ENCODE measurements at places on chromosomes 12 and 14. TPM values are rescaled to one million over a fixed set of nuclear protein-coding genes. Genes with fewer than 3 reads are reported as not detected.

- no peak overlapping the region for H3K4me3 ChIP-seq
- no peak overlapping the region for H3K27ac ChIP-seq
- no peak for DNase-seq
- H3K27me3 ChIP-seq: no peaks in the 10 kb centered on the region
- no peaks in the 10 kb centered on the region for H3K36me3 ChIP-seq
- H3K4me1 ChIP-seq: no peaks in the 10 kb centered on the region
These were observed 368.1 kb upstream of the FOXG1 start for GRCh38 chr14:28398506-28398905.

The KLRG1 gene
- 5.5 TPM for total RNA-seq

The GDF3 gene
- total RNA-seq: not detected

GRCh38 chr14:51419685-51420084 is 179.6 kb downstream of the TMX1 start:
- peaks cover 7% of the 10 kb centered on the region for H3K4me1 ChIP-seq
- peak; percentile 3 for DNase-seq
- H3K4me3 ChIP-seq: peak overlapping the region; percentile 19
- H3K27ac ChIP-seq: peak overlapping the region; percentile 81
